ENCODE measurements at places on chromosomes 13 and 19. TPM values are rescaled to one million over a fixed set of nuclear protein-coding genes. Genes with fewer than 3 reads are reported as not detected.

DNA sequence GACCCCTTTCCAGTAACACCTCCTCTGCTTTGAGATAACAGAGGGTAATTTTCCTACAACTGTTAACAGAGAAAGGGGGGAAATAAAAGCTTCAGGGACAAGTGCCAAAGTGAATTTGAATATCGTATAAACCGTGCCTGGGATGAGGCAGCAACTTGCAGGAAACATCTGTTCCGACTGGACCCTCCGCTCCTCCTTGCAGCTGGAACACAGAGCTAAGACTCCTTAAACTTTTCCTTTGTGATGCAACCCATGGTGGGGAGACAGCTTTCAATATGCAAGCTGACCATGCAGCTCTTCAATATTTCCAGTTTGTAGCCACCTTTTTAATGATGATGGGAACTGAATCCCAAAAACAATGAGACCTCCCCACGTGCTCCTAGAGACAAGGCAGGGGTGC lies 432.6 kb downstream of the ZNF536 start:
- no peaks in the 10 kb centered on the region for H3K36me3 ChIP-seq
- no peak for ATAC-seq
- peaks cover 20% of the 10 kb centered on the region for H3K27me3 ChIP-seq
- H3K4me1 ChIP-seq: peaks cover 7% of the 10 kb centered on the region

DNA sequence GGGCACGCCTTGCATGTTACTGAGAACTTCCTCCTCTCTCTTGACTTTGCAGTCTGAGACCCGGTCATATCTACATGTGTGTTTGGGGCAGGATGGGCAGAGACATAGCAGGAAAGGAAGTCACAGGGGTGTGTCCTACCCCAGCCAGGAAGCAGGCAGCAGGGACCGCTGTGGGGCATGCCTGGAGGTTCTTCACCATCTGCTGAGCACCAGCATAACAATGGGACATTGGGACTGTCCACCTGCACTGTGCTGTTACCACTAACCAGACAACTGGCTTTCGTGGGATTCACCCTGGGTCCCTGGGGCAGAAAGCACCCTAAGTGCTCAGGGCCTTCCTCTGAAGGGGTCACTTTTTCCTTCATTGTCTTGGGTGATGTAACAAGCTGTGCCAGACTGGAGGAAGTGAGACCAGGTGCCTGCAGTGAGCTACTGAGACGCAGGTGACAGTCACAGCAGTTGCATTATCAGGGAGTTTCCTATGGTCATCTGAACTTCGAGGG lies 2.6 kb upstream of the HAUS5 start:
- H3K27ac ChIP-seq: no peak overlapping the region
- no peaks in the 10 kb centered on the region for H3K27me3 ChIP-seq
- H3K4me1 ChIP-seq: peaks cover 18% of the 10 kb centered on the region
- no peak overlapping the region for H3K4me3 ChIP-seq
- ATAC-seq: no peak

DNA sequence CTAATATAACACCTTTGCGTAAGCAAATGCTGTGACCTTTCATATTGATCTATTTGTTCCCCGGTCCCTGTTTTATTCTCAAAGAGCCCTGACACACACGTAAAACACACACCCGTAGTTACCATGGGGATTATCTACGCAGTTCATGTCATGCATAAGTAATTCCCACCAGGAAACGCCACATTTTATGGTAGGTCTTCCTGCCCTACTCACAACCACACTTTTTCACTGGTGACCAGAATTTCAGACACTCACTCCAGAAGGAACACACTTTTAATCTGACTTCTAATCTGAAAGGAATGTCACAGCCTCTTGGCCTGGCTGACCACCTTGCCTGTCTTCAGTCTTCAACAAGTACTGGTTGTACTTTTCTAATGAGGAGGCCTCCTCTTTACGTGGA lies 46.8 kb downstream of the SLC7A1 start:
- no peaks in the 10 kb centered on the region for H3K4me1 ChIP-seq
- no peaks in the 10 kb centered on the region for H3K36me3 ChIP-seq
- no peak overlapping the region for H3K4me3 ChIP-seq
- no peak overlapping the region for H3K27ac ChIP-seq

GRCh38 chr19:10001899-10002298 lies 8.4 kb downstream of the COL5A3 start:
- no peak overlapping the region for H3K4me3 ChIP-seq
- H3K27me3 ChIP-seq: peaks cover 77% of the 10 kb centered on the region
- H3K4me1 ChIP-seq: no peaks in the 10 kb centered on the region
- H3K36me3 ChIP-seq: no peaks in the 10 kb centered on the region
- H3K27ac ChIP-seq: peak overlapping the region; percentile 37

PRR36 gene
- not detected for total RNA-seq

- peak; percentile 25 for ATAC-seq
These were observed 102.0 kb downstream of the FOXO1 start for GRCh38 chr13:40564342-40565001.

DNA sequence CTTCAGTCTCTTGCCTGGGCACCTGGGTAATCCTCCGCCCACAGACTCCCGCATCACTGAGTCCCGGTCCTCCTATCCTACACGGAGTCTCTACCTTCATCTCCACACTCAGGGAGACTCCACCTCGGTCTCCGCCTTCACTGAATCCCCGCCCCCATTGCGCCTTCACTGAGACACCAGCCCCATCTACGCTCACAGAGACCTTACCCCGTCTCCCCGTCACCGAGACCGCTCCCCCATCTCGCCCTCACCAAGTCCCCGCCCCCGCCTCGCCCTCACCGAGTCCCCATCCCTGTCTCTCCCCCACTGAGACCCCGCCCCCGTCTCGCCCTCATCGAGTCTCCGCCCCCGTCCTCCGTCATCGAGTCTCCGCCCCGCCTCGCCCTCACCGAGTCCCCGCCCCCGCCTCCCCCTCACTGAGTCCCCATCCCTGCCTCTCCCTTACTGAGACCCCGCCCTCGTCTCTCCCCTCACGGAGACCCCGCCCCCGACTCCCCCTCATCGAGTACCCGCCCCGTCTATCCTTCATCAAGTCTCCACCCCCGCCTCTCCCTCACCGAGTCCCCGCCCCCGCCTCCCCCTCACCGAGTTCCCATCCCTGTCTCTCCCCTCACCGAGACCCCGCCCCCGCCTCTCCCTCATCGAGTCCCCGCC lies 23.1 kb upstream of the ZNF846 start:
- H3K36me3 ChIP-seq: no peaks in the 10 kb centered on the region
- H3K27me3 ChIP-seq: no peaks in the 10 kb centered on the region
- H3K27ac ChIP-seq: peak overlapping the region; percentile 97
- ATAC-seq: peak; percentile 79
- no peaks in the 10 kb centered on the region for H3K4me1 ChIP-seq
- H3K4me3 ChIP-seq: peak overlapping the region; percentile 46

GRCh38 chr13:20702915-20703779 lies at the start of gene IL17D:
Gene IL17D, plus strand, starts transcription at chr13:20703699. Its CDS starts 303 bp downstream, at chr13:20704002.
- peak; percentile 35 for ATAC-seq
- no peaks in the 10 kb centered on the region for H3K27me3 ChIP-seq
- no peak within 1 kb of the TSS for H3K27ac ChIP-seq

GRCh38 chr13:98778749-98779148 lies 26.3 kb upstream of the SLC15A1 start:
- no peak overlapping the region for H3K27ac ChIP-seq
- peaks cover 9% of the 10 kb centered on the region for H3K27me3 ChIP-seq
- H3K36me3 ChIP-seq: no peaks in the 10 kb centered on the region
- H3K4me1 ChIP-seq: no peaks in the 10 kb centered on the region

SIGLEC8 gene
- total RNA-seq: 0.54 TPM
